ENCODE measurements at places on chromosomes 6 and 20. TPM values are rescaled to one million over a fixed set of nuclear protein-coding genes. Genes with fewer than 3 reads are reported as not detected.

The PI16 gene
- total RNA-seq: 28.5 TPM

The HLA-DPB1 gene
- total RNA-seq: 67.7 TPM

The HLA-DMB gene
- total RNA-seq: 23.3 TPM

The SYCP2 gene
- 5.3 TPM for total RNA-seq

The ADAT2 gene
- 19.8 TPM for total RNA-seq

The BPIFB1 gene
- total RNA-seq: not detected

GRCh38 chr6:125262016-125263013 lies 39.5 kb downstream of the HDDC2 start:
- no peaks in the 10 kb centered on the region for H3K36me3 ChIP-seq
- H3K27ac ChIP-seq: no peak overlapping the region
- no peaks in the 10 kb centered on the region for H3K27me3 ChIP-seq
- no peak overlapping the region for H3K4me3 ChIP-seq
- no peak for DNase-seq
- no peaks in the 10 kb centered on the region for H3K4me1 ChIP-seq

DNA sequence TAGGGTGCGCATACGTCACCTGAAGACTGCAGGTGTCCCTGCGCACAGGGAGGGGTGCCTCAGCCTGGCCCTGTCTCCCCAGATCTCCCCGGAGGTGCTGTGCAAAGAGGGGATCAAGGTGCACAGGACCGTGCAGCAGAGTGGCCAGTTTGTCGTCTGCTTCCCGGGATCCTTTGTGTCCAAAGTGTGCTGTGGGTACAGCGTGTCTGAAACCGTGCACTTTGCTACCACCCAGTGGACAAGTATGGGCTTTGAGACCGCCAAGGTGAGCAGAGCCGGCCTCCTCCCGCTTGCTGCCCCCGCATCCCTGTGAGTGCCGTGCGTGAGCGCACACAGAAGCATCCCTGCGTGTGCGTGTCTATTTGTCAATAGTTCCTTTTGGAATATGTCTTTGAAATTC lies 150.7 kb downstream of the DTNBP1 start:
- no peak for DNase-seq
- peaks cover 11% of the 10 kb centered on the region for H3K4me1 ChIP-seq
- H3K27ac ChIP-seq: no peak overlapping the region
- no peak overlapping the region for H3K4me3 ChIP-seq

DNA sequence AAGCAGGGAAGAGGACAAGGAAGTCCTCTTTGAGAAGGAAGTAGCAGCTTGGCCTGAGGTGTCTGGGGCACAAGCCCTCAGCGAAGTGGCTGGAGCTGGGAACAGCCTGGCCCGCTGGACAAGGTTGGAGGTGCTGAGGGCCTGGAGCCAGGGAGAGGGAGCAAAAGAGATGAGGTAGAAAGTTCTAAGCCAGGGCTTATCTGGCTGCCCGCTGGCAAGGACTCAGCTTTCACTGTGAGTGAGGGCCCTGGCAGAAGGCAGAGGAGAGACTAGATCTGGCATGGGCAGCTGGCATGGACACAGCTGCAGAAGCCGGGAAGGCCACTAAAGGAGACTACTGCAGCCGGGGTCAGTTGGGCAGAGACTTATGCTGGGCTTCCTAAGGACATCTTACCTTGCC lies 21.8 kb upstream of the PCMTD2 start:
- H3K36me3 ChIP-seq: no peaks in the 10 kb centered on the region
- no peaks in the 10 kb centered on the region for H3K27me3 ChIP-seq
- H3K27ac ChIP-seq: peak overlapping the region; percentile 24
- peaks cover 10% of the 10 kb centered on the region for H3K4me1 ChIP-seq
- no peak for DNase-seq
- H3K4me3 ChIP-seq: no peak overlapping the region

GRCh38 chr20:57748601-57749130 lies 38.9 kb upstream of the PMEPA1 start:
- no peaks in the 10 kb centered on the region for H3K36me3 ChIP-seq
- H3K4me1 ChIP-seq: peaks cover 7% of the 10 kb centered on the region

GRCh38 chr20:63381781-63382431 lies 20.8 kb upstream of the CHRNA4 start:
- H3K27ac ChIP-seq: no peak overlapping the region
- no peaks in the 10 kb centered on the region for H3K36me3 ChIP-seq
- DNase-seq: peak; percentile 34

- peak overlapping the region; percentile 61 for H3K27ac ChIP-seq
- H3K4me3 ChIP-seq: peak overlapping the region; percentile 61
- peaks cover 48% of the 10 kb centered on the region for H3K4me1 ChIP-seq
- H3K36me3 ChIP-seq: no peaks in the 10 kb centered on the region
- no peak for DNase-seq
Measured at GRCh38 chr6:7142228-7142801, 34.6 kb downstream of the RREB1 start.

GRCh38 chr20:62350098-62350628 lies 16.9 kb downstream of the LAMA5 start:
- H3K27ac ChIP-seq: no peak overlapping the region
- peaks cover 2% of the 10 kb centered on the region for H3K36me3 ChIP-seq
- H3K4me1 ChIP-seq: no peaks in the 10 kb centered on the region

- H3K4me3 ChIP-seq: no peak overlapping the region
- no peak for DNase-seq
- H3K36me3 ChIP-seq: no peaks in the 10 kb centered on the region
- no peaks in the 10 kb centered on the region for H3K4me1 ChIP-seq
- H3K27me3 ChIP-seq: no peaks in the 10 kb centered on the region
- H3K27ac ChIP-seq: no peak overlapping the region
Measured at GRCh38 chr6:39926668-39927067, 7.6 kb downstream of the MOCS1 start.

- no peak overlapping the region for H3K27ac ChIP-seq
- no peaks in the 10 kb centered on the region for H3K4me1 ChIP-seq
- no peaks in the 10 kb centered on the region for H3K36me3 ChIP-seq
- no peak overlapping the region for H3K4me3 ChIP-seq
- DNase-seq: no peak
Measured at GRCh38 chr20:11919581-11919980, 1.9 kb downstream of the BTBD3 start.

DNA sequence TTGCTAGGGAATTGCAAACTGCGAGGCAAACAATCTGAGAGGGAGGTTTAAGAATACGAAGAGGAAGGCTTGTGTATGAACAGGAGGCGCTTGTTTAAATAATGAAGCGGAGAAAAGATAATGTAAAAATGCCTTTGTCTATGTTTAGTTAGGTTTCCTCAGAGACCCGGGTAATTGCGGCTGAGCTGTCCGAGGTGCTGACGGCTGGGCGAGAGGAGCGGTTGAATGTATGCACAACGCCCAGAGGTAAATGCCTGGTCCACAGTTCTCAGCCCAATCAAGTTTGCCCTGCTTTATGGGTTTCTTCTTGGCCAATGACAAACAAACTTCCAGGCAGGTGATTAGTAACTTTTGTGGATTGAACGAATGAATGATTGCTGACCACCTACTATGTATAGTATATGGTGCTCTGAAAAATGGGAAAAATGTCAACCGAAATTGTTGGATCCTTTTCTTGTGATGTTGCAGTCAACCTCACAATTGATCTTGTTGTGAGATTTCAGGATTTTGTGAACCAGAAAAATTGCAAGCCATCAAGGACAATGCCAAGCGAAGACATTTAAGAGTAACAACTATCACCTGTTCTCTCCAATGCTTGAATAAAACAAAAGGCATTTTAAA lies 38.3 kb upstream of the SLC32A1 start:
- no peaks in the 10 kb centered on the region for H3K36me3 ChIP-seq
- no peak overlapping the region for H3K4me3 ChIP-seq
- peak; percentile 17 for DNase-seq
- peaks cover 48% of the 10 kb centered on the region for H3K27me3 ChIP-seq
- H3K4me1 ChIP-seq: no peaks in the 10 kb centered on the region
- no peak overlapping the region for H3K27ac ChIP-seq

DNA sequence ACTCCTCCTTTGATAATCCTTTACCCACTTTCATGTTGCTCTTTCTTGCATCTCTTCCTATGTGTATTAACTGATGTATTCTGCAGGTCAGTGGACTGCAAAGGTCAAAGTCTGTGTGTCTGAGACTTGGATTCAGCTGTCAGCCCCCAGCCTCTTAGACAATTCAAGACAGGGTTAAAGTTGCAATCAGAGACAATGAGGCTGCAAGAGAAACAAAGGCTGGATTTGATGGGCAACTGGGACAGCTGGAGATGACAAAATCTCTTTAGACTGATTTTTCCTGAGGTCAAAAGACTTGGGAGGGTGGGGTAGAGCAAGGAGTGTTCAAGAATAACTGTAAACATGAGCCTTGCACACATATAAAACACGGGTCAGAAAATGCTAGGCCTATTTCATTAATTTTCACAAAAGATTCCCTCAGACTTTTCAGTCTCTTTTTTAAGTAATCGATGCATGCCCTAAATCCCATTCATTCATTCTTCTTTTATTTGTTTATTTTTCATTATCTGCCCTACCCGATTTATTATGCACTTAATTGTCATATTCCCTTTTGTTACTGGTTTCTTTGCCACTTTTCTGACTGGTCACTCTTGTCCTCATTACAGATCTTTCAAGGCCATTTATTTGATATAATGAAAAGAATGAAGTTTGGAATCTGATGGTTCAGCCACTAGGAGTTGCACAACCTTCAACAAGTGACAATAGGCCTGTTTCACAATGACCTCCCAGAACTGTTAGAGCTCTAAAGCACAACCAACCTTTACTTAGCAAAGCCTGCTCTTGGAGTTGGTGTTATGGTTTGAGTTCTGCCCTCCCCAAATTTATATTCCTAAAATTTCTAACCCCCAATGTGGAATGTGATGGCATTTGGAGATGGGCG lies 33.8 kb upstream of the AKAP12 start:
- H3K4me1 ChIP-seq: no peaks in the 10 kb centered on the region
- no peak overlapping the region for H3K4me3 ChIP-seq

GRCh38 chr6:41232667-41233066 lies 4.5 kb downstream of the TREML4 start:
- peaks cover 21% of the 10 kb centered on the region for H3K27me3 ChIP-seq
- DNase-seq: no peak
- H3K4me3 ChIP-seq: no peak overlapping the region
- peaks cover 5% of the 10 kb centered on the region for H3K36me3 ChIP-seq

GRCh38 chr6:169177516-169178166 lies 76.0 kb downstream of the THBS2 start:
- no peak overlapping the region for H3K27ac ChIP-seq
- no peaks in the 10 kb centered on the region for H3K36me3 ChIP-seq
- H3K4me1 ChIP-seq: no peaks in the 10 kb centered on the region
- peaks cover 40% of the 10 kb centered on the region for H3K27me3 ChIP-seq

All from T-helper 17 cell (primary cell).